ENCODE measurements at places on chromosomes 2 and 18.

GRCh38 chr2:73850009-73850408 is 21.2 kb downstream of the STAMBP start:
- DNase-seq, result no peak

DNA sequence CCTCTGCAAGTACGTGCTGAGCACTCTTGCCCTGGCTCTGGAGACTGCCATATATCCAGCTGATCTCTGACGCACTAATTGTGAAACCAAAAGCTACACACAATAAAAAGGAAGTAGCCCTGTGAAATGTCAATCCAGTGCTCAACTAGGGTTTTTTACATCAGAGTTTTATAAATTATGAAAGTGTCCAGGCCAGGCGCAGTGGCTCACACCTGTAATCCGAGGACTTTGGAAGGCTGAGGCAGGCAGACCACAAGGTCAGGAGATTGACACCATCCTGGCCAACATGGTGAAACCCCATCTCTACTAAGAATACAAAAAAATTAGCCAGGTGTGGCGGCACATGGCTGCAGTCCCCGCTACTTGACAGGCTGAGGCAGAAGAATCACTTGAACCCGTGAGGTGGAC is 24.5 kb upstream of the PEX13 start:
- no peak for DNase-seq

- no peak for DNase-seq
Measured at GRCh38 chr18:32899819-32900218, 127.0 kb upstream of the KLHL14 start.

DNA sequence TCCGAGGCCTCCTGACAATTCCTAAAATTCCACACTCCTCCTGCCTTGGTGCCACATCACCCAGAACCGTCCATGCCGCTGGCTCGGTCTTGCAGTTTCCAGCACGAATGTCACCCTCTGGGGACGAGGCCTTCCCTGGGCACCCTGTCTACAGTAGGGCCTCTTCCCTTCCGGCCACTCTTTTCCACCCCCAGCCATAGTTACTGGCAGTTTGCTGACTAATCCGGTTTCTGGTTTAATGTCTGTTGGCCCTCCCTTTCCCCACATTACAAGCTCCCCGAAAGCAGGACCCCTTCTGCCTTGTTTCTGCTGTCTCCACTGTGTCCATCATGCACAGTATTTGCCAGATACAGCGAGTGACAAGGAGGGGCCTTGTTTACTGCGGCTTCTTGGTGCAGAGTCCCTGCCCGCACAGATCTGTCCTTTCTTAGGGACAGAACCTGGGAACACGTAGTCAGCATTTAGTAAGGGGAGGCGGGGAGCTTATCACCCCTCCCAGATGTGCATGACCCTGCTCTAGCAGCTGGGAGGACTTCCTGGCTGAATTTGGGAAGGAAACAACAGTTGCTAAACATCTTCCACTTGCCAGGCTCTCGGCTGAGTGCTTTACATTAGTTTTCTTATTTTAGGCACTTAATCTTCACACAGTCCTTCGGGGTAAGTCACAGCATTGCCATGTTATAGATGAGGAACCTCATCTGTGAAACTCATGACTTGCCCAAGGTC is 23.6 kb upstream of the CATIP start:
- peak; percentile 89 for DNase-seq

DNA sequence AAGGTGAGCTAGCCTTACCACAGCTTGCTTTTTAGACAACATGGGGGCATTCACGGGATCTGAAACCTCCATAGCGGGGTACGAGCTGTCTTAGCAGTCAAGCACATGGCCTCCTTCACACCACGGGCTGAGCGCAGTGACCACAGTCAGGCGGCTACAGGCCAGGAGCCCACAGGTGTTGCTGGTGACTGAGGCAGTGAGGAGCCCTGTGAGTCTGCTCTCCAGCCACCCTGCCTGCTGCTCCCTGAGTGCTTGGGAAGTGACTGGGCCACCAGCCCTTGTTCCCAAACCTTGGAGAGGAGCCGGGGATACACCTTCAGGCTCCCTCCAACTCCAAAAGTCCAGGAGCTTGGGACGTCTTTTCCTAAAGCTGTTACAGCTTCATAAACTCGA is 418.1 kb upstream of the MYT1L start:
- DNase-seq, result no peak

DNA sequence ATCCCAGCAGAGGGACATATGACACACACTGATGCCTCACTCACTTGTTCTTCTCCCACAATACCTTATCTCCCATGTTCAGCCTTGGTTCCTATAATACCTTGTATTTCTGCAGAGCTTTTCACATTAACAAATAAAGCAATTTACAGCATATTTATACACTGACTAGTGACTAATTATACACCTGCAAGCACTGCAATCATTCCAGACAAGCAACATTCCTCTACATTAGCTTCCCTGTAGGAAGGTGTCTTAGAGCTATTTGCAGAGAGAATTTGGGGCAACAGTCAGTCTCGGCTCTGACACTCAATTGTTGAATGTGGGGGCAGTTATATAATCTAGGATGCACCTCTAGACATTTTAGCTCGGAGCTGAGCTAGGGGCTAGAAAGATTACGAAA is 9.5 kb upstream of the INSIG2 start:
- DNase-seq, result no peak

DNA sequence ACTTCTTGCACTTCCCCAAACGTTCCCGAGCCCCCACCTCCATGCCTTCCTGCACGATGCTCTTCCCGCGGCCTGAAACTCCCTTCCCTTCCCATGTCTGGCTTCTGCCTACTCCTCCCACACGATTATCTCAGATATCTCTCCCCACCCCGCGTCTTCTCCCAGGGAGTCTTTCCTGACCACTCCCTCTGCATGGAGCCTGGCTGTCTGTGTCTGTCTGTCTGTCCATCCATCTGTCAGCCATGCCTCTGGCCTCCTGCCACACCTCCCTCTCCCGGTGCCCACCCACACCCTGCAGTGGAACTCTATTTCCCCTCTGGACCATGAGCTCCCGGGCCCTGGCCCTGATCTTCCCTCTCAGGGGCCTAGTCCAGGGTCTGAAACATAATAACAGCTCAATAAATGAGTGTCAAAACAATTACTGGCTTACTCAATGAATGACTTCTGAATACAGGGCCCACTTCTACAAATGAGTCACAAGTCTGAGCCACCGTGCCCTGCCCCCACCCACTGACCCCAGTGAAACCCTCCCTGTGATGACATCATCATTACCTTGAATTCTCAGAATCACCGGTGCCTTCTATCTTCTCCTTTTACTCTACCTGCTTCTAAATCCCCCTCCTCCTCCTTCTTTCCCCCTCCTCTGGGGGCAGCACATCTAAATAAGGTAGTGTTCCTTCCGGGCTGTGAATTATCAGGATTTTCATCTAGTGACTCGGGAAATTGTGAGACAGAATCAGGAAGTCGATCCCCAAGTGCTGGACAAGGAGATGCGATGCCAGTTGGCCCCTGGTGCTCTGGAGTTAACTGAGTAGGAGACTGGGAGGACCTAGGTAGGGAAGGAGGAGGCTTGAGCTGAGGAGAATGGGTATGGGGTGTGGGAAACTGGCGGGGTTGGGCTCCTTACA is 46.1 kb upstream of the PLB1 start:
- no peak for DNase-seq

All from CMK (cell line).